Stimulated activated CD8-positive, alpha-beta memory T cell treated with anti-CD3 and anti-CD28 coated beads, Interleukin-4, amount 100 ng/mL, for 1 hour (primary cell): ENCODE measurements at places on chromosomes 5 and 9.

- DNase-seq, result no peak
These were observed 518 bp downstream of the LOX start for GRCh38 chr5:122077366-122078115.

DNA sequence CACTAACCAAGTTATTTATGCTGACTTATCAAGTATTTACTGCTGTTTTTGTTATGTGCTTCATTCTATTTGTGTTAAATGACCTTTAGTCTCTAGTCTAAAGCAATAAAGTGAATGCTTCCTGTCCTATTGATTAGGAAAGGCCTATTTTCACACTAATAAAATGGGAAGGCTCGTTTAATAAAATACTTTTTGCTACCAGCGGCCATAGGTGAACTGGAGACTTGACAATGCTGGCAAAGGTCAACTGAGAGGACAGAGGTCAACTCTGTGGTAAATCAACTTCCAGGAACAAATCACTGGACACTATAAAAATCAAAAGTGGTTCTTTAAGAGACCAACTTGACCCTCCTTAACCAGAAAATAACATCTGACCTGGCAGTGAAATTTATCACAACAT, 634.3 kb downstream of the ISL1 start:
- no peak for DNase-seq

DNA sequence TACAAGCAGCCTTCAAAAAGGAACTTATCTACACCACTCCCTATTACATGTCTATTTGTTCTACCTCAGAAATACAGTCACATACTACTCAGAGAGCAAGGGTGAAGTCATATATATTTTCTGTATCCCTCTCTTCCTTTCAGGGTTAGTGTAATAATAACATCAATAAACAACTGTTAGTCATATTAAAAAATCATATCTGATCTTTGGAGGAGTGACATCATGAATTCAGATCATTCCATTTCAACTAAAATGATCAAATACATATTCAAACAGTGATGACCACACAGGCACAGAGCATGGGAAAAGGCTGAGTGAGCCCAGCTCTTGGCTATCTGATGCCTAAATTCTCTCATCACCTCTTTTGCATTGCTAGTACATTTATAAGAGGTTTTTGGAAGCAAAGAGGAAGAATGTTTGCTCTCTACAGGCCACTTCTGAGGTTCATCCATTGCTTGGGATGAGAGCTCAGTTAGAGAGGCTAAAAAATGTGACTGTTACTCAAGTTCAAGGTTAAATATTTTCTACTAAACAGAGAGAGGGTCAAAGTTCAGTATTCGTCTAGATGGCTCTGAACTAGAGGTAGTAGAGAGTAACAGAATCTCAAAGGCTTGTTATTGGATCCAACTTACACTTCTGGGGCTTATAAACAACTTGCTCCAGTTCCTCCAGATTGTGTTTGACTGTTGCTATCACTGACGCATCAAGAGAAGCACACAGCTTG, 39.0 kb downstream of the RIGI start:
- DNase-seq, result no peak

GRCh38 chr5:97192580-97193354, 9.7 kb upstream of the RIOK2 start:
- DNase-seq, result no peak

GRCh38 chr9:23541976-23542375, 284.1 kb downstream of the ELAVL2 start:
- DNase-seq, result no peak

GRCh38 chr5:147451193-147451592, 58.7 kb downstream of the DPYSL3 start:
- no peak for DNase-seq

GRCh38 chr9:98251551-98251950, 3.9 kb downstream of the TBC1D2 start:
- no peak for DNase-seq

DNA sequence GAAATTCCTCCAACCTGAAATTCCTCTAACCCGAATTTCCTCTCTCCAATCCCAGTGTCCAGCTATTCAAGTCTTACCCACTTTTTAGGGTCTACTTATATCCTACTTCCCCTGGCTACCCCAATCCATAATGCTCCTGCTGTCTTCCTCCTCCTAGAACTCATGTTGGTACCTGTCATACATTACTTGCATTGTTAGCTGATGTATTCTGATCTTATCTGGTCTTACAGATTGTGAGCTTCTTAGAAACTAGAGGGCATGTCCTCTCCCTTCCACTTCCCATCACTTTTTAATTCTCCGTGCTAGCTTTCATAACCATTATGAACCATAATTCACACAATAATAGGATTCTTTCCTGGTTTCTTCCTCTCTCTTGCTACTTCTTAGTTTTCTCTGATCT, 336.1 kb downstream of the CWC27 start:
- DNase-seq, result no peak

- DNase-seq, result no peak
These were observed 566.2 kb upstream of the WWC1 start for GRCh38 chr5:167725264-167725663.

DNA sequence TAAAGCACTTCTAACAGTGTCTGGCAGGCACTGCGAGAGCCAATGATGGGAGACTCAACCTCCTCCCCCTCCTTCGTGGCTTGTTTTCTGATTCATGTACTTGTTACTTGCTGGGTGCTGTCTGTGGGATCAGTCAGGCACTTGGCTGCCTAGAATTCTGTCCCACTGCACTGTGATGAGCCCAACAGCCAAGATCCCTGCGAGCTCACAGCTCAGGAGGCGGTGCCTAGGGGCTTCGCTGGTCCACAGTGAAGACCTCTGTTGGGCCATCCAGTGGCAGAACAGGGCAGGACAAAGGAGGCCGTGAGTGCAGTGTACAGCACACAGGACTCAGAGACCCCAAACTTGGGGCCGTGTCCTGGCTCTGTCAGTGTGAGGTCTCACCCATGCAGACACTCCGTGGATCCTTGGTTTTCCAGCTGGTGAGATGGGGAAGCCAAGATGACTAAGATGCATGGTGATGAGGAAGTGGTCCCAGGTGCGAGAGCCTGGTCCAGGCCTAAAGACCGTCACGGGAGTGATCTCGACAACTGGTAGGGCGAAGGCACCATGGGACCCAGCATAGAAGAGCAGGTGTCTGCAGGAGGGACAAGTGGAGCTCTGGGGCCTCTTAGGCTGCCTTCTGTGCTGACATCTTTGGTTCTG, 19.5 kb downstream of the MYMK start:
- DNase-seq, result no peak

- DNase-seq, result no peak
These were observed 178.1 kb downstream of the FGF1 start for GRCh38 chr5:142507531-142508372.

GRCh38 chr5:156451505-156451904, 124.5 kb downstream of the SGCD start:
- no peak for DNase-seq

GRCh38 chr5:109697339-109697738, 7.6 kb downstream of the MAN2A1 start:
- no peak for DNase-seq

DNA sequence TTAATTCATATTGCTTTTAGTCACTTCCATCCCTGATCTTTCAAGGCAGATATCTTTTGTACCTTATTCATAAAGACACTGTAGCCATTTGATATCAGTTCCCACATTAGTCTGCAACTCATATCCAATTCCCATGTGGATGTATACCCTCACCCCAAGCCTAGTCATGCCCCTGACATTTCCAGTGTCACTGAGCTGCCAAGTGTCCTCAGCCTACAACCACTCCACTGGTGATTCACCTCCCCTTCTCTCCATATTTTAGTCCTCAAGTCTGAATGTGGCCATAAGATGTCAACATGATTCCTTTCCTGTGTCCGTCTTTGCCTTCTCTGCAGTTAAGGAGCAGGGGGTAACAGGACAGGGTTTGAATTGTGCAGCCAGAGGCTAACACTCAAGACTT, 346.9 kb downstream of the RAB3C start:
- no peak for DNase-seq

DNA sequence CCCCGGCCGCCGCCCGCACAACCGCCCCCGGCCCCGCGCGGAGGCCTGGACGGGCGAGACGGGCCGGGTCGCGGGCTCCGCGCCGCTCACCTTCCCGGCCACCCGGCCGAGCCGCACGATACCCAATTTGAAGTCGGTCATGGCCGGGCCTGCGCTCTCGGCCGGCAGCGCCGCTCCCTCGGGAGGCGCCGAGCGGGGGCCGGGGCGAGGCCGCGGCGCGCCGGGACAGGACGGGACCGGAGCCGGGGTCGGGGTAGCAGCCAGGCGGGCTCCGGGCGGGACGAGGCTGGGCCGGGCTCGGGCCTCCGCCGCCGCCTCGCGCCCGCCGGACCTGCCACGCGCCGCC, 216 bp downstream of the ZMYND19 start:
- DNase-seq, result no peak

DNA sequence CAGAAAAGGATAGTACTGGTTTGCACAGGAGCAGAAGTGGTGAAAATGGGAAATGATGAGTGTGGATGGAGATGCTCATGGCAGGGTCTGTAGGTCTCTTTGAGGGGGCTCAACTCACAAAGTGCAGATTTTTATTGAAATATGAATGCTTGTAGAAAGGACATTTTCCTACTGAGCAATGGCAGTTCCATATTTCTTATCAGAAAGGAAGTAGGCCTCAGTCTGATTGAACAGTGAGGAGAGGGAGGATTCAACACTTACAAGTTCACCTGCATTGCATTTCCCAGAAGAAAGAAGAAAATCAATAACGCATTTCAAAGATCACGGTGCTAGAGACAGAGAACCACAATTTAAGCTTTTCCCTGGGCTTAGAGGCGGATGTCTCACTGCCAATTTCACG, 49.2 kb downstream of the ANXA2R start:
- DNase-seq, result no peak

- DNase-seq, result no peak
These were observed 26.0 kb upstream of the C9orf72 start for GRCh38 chr9:27599102-27599869.

DNA sequence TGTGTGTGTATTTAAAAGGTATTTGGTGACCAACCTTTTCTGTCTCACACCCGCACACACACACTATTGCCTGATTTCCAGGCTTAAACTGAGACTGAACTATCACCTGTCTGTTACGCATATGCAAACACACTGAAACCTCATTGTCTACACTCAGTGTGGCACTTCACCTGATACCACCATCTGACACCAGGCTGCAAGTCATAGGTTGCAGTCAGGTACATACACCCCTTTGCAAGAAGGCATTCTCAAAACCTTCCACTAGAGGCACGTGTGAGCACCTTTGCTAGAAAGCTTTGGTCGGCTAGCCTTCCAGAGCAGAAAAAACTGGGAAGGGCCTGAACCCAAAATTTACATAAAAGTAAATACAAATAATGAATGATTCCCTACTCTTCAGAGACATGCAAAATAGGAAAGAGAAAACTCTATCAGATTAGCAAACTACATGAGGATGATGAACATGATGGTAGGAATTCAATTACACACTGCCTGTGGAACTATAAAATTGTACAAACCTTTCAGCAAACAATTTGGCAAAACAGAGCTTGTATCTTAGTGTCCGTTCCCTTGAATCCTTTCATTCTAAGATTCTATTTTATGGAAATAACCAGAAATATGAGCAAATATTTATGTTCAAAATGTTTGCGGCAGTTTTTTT, 5.9 kb upstream of the FOXD1 start:
- no peak for DNase-seq

DNA sequence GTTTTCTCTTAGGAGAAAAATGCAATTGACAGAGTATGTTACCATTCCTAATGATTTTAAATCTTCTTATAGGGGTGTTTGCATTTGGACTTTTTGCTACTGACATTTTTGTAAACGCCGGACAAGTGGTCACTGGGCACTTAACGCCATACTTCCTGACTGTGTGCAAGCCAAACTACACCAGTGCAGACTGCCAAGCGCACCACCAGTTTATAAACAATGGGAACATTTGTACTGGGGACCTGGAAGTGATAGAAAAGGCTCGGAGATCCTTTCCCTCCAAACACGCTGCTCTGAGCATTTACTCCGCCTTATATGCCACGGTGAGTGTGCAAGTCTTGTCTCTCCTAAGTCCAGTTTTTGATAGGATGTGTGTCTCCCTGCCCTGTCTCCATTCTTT, 75.7 kb downstream of the BAAT start:
- DNase-seq, result no peak

DNA sequence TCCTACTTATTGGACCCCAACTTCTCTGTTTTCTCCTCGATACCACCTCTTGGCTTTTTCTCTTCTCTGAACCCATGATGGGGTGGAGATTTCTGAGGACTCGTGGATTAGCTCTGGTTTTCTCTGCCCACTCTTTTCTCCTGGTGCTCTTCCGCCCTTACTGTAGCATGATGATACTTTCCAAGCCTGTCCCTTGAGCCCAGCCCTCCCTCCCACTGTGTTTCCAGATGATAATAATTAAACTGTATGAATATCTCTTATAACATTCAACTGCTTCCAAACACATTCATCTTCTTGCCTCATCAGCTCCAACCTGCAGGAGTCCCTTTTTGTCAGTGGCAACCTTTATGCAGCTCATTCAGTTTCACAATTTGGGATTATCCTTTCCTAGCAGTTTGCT, 494.2 kb upstream of the KLF4 start:
- DNase-seq, result no peak

DNA sequence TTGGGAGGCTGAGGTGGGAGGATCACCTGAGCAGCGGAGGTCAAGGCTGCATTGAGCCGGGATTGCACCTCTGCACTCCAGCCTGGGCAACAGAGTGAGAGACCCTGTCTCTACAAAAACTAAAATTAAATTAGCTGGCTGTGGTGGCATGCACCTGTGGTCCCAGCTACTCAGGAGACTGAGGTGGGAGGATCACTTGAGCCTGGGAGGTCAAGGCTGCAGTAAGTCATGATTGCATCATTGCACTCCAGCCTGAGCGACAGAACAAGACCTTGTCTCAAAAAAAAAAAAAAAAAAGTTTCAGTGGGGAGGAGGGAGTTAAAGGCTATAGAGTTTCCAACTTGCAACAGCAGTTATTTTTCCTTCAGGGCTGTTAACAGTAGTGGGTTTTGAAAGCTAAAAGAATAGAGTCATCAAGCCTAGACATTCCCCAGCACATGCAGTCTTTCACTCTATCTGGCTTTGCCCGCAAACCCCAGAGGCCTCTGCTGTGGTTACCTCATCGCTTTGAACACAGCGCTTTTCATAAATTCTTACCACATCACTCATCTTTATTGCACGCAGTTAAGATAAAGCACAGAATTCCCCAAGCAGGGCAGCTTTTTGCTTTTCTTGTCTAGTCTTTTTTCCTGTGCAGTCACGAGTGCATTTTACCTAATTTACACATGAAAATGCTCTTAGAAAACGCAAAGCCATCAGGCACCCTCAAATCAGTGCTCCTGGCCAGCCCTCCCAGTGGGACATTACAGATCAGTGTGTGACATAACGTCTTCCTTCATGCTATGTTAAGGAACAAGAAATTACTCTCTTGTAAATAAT, 8.7 kb upstream of the SLC2A8 start:
- peak; percentile 66 for DNase-seq

- DNase-seq, result no peak
These were observed 213.1 kb downstream of the RFK start for GRCh38 chr9:76181020-76181641.
